Heart left ventricle (tissue), 16 donors: ENCODE measurements at places on chromosomes 6 and 20.
A peak's percentile ranks its signal among the peaks of the same experiment; 100 is the strongest.

GRCh38 chr6:24504287-24504648, 9.5 kb downstream of the ALDH5A1 start:
- DNase-seq, result no peak

DNA sequence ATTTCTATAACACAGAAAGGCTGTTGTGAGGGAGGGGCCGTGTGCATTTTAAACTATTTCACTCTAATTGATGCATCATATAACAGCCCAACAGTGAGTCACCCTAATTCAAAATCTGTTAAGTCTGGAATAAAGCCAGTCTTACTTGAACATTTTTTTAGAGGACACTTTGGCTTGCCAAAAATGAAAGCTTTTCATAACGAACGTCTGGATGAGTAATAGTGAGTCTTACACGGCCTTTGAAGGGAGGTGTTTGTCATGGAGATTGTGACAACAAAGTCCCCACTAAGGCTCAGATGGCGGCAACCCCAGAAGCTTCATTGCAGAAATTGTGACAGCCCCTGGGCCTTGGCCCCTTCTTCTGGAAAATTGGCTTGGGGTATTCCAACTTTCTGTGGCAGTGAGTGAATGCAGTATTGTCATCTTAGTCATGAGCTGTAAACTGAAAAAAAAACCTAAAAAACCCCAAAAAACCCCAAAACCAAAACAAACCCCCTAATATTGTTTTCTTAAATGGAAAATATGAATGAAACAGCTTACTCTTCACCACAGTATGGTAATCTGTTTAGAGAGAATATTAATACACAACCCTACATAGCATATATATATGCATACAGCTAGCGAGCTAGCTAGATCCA, 92.6 kb upstream of the CLDN20 start:
- peak; percentile 49 for DNase-seq

DNA sequence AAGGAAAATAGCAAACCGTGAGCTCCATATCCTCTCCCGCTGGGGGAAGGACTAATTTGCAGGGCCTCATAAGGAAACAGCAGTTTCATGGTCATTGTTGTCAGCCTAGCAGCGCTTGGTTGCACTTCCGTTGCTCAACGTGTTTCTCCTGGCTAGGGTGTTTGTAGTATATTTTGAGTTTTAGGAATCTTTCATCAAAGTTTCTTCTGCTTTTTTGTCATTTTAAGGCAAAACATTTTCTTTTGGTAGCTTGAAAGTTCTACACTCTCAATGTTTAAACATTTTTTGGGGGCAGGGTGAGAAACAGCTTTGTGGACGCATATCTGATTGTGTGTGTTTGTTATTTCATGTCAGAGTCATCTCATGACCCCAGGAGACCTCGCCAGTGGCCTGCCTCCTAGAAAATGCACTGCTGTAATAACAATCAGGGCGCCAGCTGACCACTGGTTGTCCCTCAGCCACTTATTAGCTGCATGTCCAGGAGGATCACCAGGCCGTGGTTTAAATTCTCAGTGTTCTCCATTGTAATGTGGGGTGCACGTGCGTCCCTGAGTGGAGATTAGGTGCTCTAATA, 20.6 kb downstream of the JARID2 start:
- DNase-seq, result peak; percentile 45

DNA sequence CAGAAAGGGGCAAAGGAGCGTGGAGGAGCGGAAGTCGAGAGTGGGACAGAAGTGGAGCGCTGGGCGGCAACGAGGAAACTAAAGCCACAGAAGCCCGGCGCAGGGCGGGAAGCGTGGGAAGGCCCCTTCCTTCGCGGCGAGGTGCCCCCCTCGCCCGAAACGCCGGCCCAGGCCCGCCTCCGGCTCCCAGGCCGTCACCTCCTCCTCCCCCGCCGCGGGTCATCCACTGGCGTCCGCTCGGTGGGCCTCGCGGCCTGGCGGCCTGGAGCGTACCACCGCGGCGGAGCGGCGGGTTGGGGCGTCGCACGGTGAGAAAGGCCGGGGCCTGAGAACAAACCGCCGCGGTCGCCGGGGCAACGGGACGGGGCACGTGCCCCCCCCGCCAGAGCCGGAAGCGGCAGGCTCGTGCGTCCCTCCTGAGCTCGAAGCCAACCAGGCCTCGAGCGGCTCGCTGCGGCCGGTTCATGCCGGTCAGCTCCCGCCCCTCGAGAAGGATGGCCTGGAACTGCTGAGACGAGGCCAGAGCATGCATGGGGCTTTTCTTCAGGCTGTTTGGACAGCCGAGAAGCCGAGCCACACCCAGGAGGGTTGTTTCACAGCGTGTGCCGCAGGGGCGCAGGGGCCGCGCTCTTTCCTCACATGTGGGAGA, at the start of gene TCP11:
Gene TCP11, minus strand, starts transcription at position 333 of the 649 bp plus-strand sequence. CDS start 469 bp downstream, outside the sequence.
- peak; percentile 75 for DNase-seq

DNA sequence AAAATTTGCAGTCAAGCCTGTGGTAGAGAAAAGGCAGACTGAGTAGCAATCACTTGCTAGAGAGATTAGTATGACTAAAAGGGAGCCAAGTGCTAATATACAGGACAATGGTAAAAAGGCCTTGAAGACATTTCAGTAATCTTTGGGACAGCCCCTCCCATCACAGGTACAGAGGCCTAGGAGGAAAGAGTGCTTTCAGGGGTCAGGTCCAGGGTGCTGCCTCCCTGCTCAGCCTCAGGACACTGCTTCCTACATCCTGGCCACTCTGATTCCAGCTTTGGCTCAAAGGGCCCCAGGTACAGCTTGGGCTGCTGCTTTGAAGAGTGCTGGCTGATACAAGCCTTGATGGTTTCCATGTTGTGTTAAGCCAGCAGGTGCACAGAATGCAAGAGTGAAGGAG, 543.5 kb downstream of the MMUT start:
- no peak for DNase-seq

GRCh38 chr6:144334150-144334708, 49.1 kb downstream of the UTRN start:
- DNase-seq, result no peak
